Stimulated activated CD8-positive, alpha-beta memory T cell treated with anti-CD3 and anti-CD28 coated beads, Interleukin-2, amount 100 ng/mL, for 1 hour (primary cell): ENCODE measurements at places on chromosomes 16 and 17.

- no peak for DNase-seq
Measured at GRCh38 chr16:78317564-78318240, 218.2 kb downstream of the WWOX start.

GRCh38 chr16:50806099-50807062 lies 64.5 kb downstream of the CYLD start:
- DNase-seq: peak; percentile 72

DNA sequence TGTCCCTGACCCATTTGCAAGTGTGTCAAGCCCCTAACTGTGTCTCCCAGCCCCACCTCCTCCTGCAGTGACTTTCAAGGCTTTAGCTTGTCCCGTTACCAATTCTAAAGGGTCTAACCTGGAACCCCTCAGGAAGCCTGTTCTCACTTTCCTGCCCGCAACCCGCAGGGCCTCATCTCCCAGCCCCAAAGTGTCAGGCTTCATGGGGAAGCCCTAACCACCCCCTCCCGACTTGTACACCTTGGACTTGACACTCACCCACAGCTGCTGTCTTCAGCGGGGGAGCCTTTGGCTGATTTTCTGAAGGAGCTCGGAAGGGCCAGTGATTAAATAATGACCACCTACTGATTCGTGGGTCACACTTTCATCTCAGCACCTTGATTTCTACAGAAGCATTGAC lies 33.1 kb downstream of the NLRC5 start:
- DNase-seq: no peak

DNA sequence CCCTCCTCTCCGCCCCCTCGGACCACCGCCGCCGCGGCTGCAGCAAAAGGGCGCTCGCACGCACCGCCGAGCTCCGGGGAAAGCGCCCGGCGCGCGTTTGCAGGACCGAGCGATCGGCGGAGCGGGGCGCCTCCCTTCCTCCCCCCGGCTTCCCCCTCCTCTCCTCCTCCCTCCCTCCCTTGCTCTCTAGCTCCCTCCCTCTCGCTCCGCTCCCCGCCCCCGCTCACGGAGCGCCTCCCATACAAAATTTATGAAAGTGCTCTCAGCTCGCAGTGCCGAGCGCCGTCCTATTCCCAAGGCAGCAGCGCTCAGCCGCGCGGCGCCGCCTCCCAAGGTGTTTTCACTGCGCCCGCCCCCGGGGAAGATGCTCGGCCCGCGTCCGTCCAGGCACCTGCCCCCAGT lies at the start of gene RTN4RL1:
RTN4RL1 (minus strand) TSS at position 115 of the 402 bp plus-strand sequence. CDS start 469 bp downstream, outside the sequence.
- peak; percentile 57 for DNase-seq

DNA sequence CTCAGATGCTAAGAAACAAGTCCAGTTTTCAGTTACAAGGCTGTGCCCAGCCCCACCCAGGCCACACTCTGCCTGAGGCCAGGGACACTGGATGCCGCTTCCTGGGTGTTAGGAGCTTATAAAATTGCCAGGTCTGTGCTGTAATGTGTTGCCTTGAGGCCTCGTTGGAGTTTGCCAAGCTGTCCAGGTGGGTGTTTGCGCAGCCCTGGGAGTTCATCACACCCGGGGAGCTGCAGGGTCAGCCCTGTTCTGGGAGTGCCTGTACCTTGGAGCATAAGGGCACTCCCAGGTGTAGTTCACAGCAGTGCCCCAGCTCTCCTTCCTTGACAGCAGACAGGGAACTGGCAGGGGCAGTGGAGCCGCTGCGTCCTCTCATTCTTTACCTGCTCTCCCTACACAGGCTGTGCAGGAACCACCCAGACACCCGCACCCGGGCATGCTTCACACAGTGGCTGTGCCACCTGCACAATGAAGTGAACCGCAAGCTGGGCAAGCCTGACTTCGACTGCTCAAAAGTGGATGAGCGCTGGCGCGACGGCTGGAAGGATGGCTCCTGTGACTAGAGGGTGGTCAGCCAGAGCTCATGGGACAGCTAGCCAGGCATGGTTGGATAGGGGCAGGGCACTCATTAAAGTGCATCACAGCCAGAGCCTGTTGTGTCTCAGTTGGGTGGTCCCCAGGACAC lies 1.6 kb downstream of the GFER start:
- DNase-seq: no peak

DNA sequence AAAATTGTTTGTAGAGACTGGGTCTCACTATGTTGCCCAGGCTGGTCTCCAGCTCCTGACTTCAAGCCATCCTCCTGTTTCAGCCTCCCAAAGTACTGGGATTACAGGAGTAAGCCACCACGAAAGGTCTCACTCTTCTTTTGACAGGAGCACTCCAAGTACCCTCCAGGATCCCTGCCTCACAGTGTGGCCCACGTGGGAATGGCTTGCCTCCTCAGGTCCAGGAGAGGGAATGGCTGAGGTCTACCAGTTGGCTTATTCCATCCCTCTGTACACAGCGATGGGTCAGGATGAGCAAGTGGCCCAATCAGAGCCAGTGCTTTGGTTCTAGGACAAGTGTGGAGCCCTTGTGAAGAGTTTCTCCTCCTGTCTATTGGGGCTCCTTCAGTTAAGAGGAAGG lies 73.7 kb upstream of the ZNF423 start:
- no peak for DNase-seq

DNA sequence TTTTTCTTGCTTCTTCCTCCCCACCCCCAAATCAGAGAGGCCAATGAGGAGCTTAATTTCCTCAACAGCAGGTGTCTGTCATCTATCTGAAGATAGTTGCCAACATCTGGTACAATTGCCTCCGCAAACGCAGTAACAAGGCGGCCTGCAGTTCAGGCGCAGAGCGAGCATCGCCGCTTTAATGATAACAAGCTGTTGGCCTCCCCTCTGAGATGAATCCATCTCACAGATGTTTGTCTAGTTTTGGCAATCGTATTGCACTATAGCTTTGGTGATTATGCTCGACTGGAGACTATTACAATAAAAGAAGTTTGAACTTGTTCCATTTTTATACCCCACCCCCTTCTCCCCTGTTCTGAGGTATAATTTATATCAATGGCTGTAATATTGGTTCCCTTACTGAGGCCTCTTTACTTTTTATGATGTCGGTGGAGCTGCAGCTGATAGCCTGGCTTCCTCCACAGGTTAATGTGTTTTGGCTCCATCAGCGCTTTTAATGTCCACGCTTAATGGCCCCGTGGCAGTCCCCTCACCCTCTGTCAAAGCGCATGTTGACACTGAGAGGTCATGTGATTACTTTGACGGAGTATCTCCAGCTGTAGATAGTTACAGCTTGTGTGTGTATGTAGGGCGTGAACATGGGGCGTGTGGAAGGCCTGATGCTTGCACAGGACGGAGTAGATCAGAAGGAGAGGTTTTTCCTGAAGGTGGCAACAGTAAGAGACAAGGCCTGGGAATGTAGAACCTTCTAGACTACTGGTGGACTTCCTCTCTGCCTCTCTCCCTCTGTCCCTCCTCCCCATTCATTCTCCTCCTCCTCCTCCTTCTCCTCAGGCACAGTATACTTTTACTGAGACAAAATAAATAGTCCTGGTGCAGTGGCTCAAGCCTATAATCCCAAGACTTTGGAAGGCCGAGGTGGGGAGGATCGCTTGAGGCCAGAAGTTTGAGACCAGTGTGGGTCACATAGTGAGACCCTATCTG lies 164.7 kb downstream of the MSI2 start:
- DNase-seq: no peak

DNA sequence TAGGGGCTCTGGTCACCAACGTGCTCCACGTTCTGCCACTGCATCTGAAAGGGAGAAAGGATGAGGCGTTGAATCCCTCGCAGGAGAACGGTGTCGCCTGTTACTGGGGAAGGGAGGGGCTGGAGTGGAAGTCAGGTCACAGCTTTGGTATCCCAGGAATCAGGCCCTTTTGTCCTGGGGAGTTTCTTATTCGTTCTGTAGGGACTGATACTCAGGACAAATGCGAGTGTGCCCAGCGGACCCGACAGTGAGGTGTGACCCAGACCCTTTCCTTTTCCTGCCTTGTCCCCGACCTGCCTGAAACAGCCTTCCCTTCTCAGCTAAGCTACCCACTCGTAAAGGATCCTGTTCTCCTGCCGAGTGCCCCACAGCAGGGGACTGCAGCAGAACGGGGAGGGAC lies 177.5 kb downstream of the VPS53 start:
- DNase-seq: no peak

- DNase-seq: no peak
Measured at GRCh38 chr16:75012380-75013081, 13.7 kb downstream of the ZNRF1 start.

GRCh38 chr16:85249418-85250146 lies 137.3 kb upstream of the CIBAR2 start:
- no peak for DNase-seq

- no peak for DNase-seq
Measured at GRCh38 chr17:31373150-31374093, 18.1 kb upstream of the RAB11FIP4 start.

DNA sequence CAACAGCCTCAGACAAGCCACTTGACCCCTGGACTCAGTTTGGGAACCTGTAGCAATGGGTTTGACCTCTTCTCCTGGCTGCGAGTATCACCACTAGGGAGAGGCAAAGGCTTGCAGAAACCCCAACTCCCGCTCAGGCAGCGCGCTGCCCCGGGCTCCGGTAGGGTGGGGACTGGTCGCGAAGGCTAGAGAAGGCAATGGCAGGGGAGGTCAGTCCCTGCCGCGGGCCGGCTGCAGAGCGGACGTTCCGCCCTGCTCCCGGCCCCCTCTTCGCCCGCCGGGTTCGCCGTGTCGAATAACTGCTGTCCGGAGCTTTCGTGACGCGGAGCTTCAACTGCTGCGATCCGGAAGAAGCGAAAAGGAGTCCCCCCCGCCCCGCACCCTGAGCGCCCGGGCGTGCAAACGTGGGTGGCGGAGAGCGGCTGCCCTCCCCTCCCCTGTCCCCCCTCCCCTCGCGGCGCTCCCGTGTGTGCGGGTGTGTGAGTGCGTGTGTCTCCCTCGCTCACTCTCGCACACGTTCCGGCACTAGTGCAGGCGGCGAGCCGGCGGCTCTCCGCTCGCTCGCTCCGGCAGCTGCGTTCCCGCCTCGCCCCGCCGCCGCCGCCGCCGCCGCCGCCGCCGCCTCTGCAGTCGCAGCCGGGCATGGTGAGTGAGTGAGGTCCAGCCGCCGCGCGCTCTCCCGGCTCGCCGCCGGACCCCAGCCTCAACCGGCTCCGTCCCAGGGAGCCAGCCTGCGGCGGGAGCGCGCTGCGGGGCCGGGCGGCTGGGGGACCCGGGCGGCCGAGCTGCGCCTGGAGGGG lies 772 bp upstream of the SHISA6 start:
- DNase-seq: no peak

DNA sequence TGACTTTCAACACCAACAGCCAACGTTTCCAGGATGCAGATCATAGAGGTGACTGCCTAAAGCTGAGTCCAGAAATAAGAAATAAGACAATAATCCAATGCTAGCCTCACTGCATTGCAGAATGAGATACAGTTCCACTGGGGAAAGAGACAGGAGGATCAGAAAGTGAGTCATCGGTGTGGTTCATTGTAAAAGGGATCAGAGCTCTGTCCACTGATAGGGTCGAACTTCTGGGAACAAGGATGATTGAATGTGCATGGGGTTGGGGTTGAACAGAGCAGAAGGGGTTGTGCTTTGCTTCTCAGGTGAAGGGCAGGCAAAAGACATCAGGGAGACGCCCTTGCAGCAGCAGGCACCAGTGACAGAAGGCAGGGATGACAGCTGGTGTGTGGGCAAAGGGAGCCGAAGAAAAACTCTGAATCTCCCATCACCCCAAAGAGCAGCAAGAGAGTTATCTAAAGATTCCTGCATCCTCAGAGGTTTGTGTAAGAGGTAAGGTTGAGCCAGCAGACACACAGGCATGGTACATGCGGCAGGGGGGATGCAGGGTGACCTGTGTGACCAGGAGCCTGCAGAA lies 16.4 kb downstream of the CLEC10A start:
- DNase-seq: no peak

DNA sequence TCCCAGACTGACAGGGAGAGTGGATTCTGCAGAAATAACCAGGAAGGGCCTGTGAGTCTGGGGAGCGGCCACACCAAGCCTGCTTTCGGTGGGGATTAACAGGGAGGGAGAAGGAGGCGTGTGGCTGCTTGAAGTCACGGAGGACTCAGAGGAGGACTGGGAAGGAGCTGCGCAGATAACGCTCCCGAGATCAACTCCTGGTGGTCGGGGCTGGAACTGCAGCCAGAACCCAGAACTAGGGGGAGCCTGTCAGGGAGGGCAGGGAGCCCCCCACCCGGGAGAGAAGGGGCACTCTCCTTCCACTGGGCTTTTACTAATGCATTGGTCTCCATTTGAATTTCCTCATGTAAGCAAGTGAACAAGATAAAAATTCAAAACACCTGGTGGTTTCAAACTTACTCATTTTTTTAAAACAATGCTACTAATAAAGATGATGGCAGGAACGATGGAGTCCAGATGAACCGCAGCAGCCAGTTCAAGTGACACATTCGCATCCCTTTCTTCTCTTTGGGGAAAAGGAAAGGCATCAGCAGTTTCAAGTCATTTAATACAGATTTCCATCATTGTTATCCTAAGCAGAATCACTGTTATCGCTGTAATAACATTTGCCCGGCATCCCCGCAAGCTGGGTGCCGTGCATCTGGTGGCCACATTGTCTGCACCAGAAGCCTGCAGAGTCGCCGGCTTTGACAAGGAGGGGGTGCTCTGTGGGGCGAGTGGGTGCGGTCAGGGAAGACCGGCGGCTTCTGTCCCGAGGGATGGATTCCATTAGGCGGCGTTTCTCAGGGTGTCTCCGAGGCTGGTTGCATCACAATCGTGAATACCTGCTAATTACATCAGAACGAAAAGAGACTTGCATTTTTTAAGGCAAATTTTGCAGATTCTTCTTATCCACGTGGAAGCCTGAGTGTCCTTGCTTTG lies 183.0 kb downstream of the FOXL1 start:
- peak; percentile 10 for DNase-seq

DNA sequence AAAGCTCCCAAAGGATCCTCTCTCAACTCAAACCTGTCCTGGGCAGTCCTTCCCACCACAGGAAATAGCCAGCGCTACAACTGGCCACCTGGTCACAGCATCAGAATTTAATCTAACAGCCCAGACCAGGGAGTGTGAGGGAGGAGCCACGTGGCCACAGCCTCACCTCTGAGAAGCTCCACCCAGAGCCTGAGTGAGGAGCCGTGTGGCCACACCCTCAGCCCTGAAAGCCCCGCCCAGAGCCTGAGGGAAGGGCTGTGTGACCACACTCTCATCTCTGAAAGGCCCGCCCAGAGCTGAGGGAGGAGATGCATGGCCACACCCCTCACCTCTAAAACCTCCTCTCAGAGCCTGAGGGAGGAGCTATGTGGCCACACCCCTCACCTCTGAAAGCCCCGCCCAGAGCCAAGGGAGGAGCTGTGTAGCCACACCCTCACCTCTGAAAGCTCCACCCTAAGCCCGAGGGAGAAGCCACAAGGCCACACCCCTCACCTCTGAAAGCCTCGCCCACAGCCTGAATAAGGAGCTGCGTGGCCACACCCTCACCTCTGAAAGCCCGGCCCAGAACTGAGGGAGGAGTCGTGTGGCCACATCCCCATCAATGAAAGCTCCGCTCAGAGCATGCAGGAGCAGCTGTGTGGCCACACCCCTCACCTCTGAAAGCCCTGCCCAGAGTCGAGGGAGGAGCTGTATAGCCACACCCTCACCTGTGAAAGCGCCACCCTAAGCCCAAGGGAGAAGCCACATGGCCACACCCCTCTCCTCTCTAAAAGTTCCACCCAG lies 28.6 kb downstream of the SLC38A8 start:
- peak; percentile 6 for DNase-seq
